ENCODE measurements at places on chromosomes 5 and 9.

- no peak for DNase-seq
Observed at GRCh38 chr9:131791542-131792254, 51.8 kb upstream of the RAPGEF1 start.

- DNase-seq, result peak; percentile 10
Observed at GRCh38 chr9:68974431-68974830, 39.5 kb downstream of the PRKACG start.

DNA sequence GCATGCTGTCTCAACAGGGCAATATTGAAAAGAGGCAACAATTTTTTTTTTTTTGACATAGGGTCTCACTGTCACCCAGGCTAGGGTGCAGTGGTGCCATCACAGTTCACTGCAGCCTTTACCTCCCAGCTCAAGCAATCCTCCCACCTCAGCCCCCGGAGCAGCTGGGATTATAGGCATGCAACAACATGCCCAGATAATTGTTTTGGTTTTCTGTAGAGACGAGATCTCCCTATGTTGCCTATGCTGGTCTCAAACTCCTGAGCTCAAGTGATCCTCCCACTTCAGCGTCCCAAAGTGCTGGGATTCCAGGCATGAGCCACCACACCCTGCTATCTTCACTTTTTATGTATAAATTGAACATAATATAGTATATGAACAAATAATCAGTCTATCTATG lies 47.6 kb downstream of the PRELID2 start:
- DNase-seq, result no peak

- no peak for DNase-seq
Observed at GRCh38 chr5:159971931-159972461, 36.9 kb upstream of the TTC1 start.

- DNase-seq, result no peak
Observed at GRCh38 chr9:75146229-75146628, 57.9 kb downstream of the OSTF1 start.

Measured in stimulated activated CD4-positive, alpha-beta T cell treated with anti-CD3 and anti-CD28 coated beads, Interleukin-2, amount 100 ng/mL, for 24 hours (primary cell).